ENCODE measurements at places on chromosomes 1 and 21. TPM values are rescaled to one million over a fixed set of nuclear protein-coding genes. Genes with fewer than 3 reads are reported as not detected.
A peak's percentile ranks its signal among the peaks of the same experiment; 100 is the strongest.

DNA sequence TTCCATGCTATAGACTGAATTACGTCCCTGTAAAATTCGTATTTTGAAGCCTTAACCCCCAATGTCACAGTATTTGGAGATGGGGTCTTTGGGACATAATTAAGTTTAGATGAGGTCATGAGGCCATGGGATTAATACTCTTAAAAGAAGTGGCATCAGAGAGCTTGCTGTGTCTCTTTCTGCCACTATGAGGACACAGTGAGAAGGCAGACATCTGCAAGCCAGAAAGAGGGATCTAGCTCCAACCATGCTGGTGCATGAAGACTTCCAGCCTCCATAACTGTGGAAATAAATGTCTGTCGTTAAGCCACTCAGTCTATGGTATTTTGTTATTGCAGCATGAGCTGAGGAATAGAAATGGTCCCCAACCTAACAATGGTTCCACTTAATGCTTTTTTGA, 99.0 kb downstream of the LTN1 start:
- no peak for DNase-seq

The MYOC gene
- not detected for total RNA-seq

GRCh38 chr1:45739137-45739536, 11.3 kb downstream of the IPP start:
- no peak for DNase-seq

The NTMT2 gene
- total RNA-seq, result not detected

- DNase-seq, result peak; percentile 54
Measured at GRCh38 chr1:9784508-9785133, 39.1 kb downstream of the CLSTN1 start.

The RNU1-1 gene
- 4,441 TPM for total RNA-seq

The SIPA1L2 gene
- 1.2 TPM for total RNA-seq

The SIM2 gene
- not detected for total RNA-seq

The ENTREP3 gene
- total RNA-seq, result 23.6 TPM

Measured in foreskin keratinocyte (primary cell).